ENCODE measurements at places on chromosomes 6 and 20.

DNA sequence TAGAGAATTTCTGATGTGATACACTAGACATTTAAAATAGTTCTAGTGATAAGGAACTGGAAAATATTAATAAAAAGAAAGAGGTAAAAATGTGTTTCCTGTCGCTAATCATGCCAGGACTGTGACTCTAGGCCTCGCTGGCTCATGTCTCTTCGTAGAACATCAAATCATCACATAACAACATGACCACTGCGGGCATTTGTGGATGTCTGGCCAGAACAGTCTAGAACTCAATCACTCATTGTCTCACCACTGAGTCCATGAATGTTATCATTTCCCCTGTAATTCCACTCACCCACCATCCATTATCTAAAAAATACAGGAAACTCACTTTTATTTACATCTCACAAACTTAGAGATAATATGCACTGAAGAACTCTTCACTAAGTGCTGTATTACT lies 3.4 kb downstream of the HMGN3 start:
- DNase-seq: no peak

DNA sequence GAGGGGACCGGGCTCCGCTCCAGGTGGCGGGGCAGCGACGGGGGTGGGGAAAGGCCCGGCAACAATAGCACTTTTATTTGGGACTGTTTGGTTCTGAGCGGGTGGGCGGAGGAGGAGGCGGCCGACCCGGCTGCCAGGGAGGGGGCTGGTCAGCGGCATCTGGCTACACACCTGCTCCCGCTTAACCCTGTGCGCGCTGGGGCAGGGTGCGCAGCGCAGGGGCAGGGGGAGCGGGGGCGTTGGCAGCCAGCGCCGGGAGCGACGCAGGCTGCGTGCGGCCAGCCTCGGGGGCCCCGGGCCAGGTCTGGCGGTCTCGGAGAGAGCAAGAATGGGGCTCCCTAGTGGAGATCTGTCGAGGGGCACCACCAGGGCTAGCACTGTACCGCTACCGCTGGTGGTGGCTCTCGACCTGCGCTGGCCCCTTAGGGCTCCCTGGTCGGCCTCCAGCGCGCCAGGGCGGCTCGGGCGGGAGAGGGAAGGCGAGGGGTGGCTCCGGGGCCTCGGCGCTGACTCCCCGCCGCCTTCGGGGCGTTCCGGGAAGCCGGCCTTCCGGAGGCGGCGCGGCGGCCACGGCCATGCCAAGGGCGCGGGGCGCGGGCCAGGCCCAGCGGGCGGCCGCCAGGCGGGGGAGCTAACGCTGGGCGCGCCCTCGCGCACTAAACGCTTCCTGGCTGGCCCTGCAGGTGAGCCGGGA lies 92.4 kb downstream of the NCR2 start:
- peak; percentile 89 for DNase-seq

GRCh38 chr6:142744836-142745235 lies 200.1 kb downstream of the HIVEP2 start:
- no peak for DNase-seq

- DNase-seq: no peak
Observed at GRCh38 chr20:17461941-17462340, 69.2 kb downstream of the BFSP1 start.

- DNase-seq: no peak
Observed at GRCh38 chr6:105488516-105489215, 85.8 kb upstream of the PREP start.

GRCh38 chr6:22029171-22029570 lies 267.7 kb downstream of the PRL start:
- no peak for DNase-seq

GRCh38 chr20:58219342-58219700 lies 9.1 kb downstream of the ANKRD60 start:
- no peak for DNase-seq

GRCh38 chr6:12110523-12111362 lies 98.6 kb downstream of the HIVEP1 start:
- no peak for DNase-seq

- no peak for DNase-seq
Observed at GRCh38 chr6:17062871-17063440, 38.9 kb upstream of the STMND1 start.

DNA sequence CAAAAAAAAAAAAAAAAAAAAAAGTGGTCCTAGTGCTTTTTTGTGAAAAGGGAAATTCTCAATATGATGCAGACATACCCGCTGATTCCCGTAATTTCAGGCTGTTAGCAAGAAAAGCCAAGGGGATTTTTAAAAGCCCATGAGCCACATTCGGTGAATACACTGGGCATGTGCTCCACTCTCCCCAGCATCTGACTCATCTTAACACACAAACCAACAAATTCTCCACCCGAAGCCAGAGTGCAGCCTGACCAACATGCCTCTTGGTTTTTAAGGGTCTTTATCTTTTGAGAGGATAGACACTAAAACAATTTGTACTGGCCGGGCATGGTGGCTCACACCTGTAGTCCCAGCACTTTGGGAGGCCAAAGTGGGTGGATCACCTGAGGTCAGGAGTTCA lies 45.5 kb upstream of the CD83 start:
- DNase-seq: no peak

GRCh38 chr6:136401749-136402148 lies 112.1 kb upstream of the BCLAF1 start:
- no peak for DNase-seq

DNA sequence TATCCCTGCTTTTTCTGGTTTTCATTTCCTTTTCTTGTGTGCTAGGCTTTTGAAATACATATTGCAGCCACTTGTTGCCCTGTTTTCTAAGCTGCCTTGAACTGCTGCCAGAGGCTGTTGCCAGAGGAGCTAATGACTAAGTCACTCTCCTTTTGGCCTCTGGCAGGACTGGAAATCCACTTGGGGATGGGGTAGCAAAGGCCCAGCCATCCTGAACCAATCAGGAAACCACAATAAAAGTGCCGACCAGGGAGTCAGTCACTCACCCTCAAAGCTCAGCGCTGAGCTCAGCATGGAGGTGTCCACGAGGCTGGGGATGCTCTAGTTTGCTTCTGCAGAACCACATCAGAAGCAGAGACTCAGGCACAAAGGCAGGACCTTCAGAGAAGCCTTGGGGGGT lies 813.0 kb downstream of the DHX35 start:
- no peak for DNase-seq

GRCh38 chr6:93784794-93785693 lies 365.7 kb upstream of the EPHA7 start:
- DNase-seq: no peak

- no peak for DNase-seq
Observed at GRCh38 chr20:49750611-49751396, 37.1 kb upstream of the B4GALT5 start.

DNA sequence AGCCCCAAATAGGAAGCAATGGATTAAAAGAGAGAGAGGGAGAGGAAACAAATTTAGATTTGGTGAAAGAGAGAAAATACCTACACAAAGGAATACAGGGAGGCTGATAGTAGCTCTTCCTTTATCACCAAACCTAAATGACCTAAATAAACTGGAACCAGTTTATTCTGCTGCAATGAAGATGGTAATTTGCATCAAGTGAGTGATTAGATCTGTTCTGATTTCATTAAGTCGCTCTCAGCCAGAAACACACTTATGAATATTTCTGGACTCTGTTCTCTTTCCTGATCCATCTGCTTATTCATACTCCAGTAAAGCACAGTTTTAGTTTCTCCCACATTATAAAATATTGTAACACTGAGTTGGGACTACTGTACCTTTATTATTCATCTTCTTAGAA lies 83.4 kb upstream of the BMP5 start:
- no peak for DNase-seq

- DNase-seq: no peak
Observed at GRCh38 chr20:62603021-62603906, 39.0 kb upstream of the SLCO4A1 start.

DNA sequence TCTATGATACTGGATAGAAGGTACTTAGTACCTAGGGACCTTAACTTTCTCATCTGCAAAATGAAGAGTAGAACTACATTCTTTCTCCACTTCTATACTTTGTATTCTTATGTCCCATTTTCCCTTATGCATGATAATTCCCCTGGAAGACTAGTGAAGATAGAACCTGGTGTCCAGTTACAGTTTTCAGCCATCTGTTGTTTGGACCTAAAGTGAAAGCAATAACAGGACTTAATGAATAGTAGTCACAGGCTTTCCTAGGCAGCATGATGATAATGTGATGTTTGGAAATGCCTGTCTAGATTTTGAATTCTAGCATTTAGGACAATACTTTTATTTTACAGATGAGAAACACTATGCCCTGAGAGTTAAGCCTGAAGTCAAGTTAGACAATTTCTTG lies 153.8 kb downstream of the RIMS1 start:
- no peak for DNase-seq

- DNase-seq: no peak
Observed at GRCh38 chr20:51312480-51312783, 230.1 kb downstream of the NFATC2 start.

- DNase-seq: no peak
Observed at GRCh38 chr6:120816794-120817193, 517.5 kb downstream of the TBC1D32 start.

DNA sequence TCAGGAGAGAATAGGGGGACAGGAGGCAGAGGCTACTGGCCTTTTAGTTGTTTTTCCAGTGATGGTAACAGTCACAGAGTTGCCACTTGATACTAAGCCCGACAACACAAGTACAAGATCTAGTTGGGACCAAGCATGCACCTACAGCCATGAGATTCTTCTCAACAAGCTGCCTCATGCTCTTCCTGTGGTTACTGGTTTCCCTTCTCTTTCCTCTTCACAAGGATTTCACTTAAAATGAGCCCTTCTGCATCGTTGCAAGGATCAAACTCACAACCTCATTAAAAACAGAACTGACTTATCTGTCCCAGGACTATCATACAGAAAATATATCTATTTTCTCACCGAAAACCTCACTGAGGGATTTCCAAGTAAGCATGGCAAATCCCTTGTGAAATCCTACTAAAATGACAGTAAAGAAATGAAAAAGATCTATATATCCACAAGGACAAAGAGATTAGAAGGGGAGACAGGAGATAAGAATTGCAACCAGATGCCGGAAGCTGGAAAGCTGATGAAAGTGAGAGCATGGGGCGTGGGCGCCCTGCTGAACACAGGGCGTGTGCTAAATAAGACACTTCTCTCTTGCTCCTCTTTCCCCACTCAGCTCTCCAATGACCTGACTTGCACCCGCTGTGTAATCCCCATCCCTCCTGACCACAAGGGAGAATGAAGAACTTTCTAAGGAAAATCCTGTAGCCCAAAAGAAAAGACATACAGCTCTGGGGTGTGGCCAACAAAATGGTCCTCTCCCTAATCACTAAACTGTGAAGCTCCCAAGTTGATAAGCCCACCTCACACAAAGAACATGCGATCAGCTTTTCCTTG lies 13.4 kb downstream of the MTFR2 start:
- no peak for DNase-seq

- DNase-seq: peak; percentile 39
Observed at GRCh38 chr6:121823437-121823851, 388.0 kb downstream of the GJA1 start.

DNA sequence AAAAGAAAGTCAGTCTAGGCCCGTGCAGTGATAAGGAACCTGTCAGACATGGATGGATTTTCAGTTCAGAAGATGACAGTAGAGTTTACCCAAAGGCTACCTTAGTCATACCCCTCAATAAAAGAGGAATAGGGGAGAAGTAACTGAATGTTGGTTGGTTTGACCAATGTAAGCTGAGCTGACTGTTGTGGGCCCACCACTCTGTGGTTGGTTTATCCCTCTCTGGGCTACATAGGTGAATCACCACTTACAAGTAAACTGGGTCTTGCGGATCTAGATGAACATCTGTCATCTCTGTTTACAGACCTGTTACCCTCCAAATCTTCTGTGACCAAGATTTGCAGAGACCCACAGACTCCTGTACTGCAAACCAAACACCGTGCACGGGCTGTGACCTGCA lies 37.2 kb upstream of the MYLK2 start:
- DNase-seq: no peak

DNA sequence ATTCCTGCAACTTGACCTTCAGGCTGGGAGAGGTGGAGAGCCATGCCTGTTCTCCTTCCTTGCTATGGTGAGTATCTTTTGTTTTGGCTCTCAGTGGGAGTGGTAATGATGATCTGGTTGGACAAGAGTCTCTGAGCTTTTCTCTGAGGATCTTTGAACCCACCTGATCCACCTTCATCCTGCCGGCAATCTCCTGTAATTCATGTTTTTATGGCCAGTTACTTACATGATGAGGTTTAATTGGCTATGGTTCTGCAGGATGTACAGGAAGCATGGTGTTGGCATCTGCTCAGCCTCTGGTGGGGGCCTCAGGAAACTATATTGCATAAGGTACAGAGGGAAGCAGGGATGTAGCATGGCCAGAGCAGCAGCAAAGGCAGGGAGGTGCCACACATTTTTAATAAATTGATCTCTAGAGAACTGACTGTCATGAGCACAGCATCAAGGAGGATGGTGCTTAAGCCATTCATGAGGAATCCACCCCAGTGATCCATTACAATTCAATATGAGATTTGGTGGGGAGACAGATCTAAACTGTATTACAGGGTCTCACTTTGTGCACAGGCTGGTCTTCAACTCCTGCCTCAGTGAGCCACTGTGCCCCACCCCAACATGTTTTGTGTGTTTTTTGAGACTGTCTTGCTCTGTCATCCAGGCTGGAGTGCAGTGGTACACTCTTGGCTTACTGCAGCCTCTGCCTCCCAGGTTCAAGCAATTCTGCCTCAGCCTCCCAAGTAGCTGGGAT lies 10.0 kb downstream of the HSPA1B start:
- DNase-seq: no peak

GRCh38 chr6:4224067-4224978 lies 88.9 kb upstream of the ECI2 start:
- peak; percentile 7 for DNase-seq
